Left ventricle myocardium inferior (tissue), 1 donor: ENCODE measurements at places on chromosomes 3 and 15. TPM values are rescaled to one million over a fixed set of nuclear protein-coding genes. Genes with fewer than 3 reads are reported as not detected.

DNA sequence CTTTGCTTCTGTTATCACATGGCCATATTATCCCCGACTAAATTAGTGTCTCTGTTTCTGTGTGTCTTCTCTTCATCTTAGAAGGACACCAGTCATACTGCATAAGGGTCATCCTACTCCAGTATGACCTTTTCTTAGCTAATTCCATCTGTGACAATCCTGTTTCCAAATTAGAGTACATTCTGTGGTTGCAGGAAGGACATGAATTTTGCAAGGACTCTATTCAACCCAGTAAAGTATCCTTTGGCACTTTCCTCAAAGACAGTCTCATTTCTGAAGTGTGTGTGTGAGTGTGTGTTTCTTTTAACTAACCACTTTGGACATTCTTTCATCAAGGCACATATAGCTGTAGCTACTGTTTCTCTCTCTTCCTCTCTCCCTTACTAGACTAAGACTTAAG lies 15.2 kb upstream of the MME start:
- H3K27me3 ChIP-seq = no peaks in the 10 kb centered on the region
- H3K36me3 ChIP-seq = no peaks in the 10 kb centered on the region
- H3K27ac ChIP-seq = no peak overlapping the region
- no peaks in the 10 kb centered on the region for H3K4me1 ChIP-seq
- DNase-seq = no peak

FGF12 gene
- 325 TPM for total RNA-seq

GRCh38 chr3:125165189-125165947 lies 47.2 kb downstream of the SLC12A8 start:
- no peak overlapping the region for H3K27ac ChIP-seq
- no peak overlapping the region for H3K4me3 ChIP-seq
- peaks cover 42% of the 10 kb centered on the region for H3K4me1 ChIP-seq
- H3K27me3 ChIP-seq = no peaks in the 10 kb centered on the region

PEX11A gene
- total RNA-seq = 11.4 TPM

GRCh38 chr3:32842531-32842931 lies 24.7 kb downstream of the TRIM71 start:
- peaks cover 18% of the 10 kb centered on the region for H3K27me3 ChIP-seq
- no peaks in the 10 kb centered on the region for H3K36me3 ChIP-seq
- no peak for DNase-seq
- H3K4me3 ChIP-seq = no peak overlapping the region

GRCh38 chr3:7999384-7999783 lies 502.2 kb upstream of the LMCD1 start:
- DNase-seq = no peak
- H3K4me1 ChIP-seq = peaks cover 9% of the 10 kb centered on the region
- no peak overlapping the region for H3K4me3 ChIP-seq
- no peaks in the 10 kb centered on the region for H3K27me3 ChIP-seq
- H3K36me3 ChIP-seq = no peaks in the 10 kb centered on the region

DNA sequence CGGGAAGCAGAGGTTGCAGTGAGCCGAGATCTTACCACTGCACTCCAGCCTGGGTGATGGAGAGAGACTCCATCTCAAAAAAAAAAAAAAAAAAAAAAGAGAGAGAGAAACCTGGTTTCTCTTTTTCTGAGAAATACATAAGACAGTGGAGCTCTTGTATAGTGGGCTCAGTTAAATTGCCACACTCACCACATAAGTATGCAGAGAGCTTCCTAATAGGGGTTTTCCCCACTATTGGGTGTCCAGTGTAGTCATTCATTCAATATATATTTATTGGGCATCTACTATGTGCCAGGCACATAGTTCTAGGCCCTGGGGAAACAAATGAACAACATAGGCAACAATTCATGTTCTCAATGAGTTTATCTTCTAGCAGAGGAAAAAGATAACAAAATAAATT lies 48.9 kb upstream of the FMN1 start:
- H3K4me1 ChIP-seq = no peaks in the 10 kb centered on the region
- H3K36me3 ChIP-seq = no peaks in the 10 kb centered on the region
- peaks cover 10% of the 10 kb centered on the region for H3K27me3 ChIP-seq
- no peak overlapping the region for H3K4me3 ChIP-seq

LIPC gene
- 1.5 TPM for total RNA-seq

GRCh38 chr3:47741925-47742324 lies 39.8 kb downstream of the SMARCC1 start:
- no peak overlapping the region for H3K4me3 ChIP-seq
- H3K4me1 ChIP-seq = peaks cover 26% of the 10 kb centered on the region
- H3K27me3 ChIP-seq = no peaks in the 10 kb centered on the region
- no peak for DNase-seq

DNA sequence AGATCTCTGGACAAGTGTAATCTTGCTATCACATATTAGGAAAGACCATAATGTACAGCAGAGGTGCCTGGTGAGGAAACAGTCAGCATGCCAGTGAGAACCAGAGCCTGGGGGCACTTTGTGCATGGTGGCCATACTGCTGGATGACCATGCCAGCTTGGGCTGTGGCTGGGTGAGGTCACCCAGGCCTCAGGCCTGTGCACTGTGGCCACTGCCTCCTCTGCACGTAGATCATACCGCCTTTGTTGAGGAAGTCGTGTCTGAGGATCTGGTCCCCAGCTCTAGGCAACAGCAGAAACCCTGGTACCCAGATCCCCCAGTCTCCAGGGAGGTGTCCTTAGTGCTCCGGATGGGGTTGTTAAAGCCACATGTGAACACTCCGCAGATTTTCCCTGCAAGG lies 38.9 kb downstream of the ZNF710 start:
- H3K27me3 ChIP-seq = no peaks in the 10 kb centered on the region
- no peak overlapping the region for H3K27ac ChIP-seq
- H3K4me3 ChIP-seq = no peak overlapping the region
- H3K4me1 ChIP-seq = peaks cover 41% of the 10 kb centered on the region
- no peak for DNase-seq

CTXND1 gene
- total RNA-seq = 2.1 TPM

DNA sequence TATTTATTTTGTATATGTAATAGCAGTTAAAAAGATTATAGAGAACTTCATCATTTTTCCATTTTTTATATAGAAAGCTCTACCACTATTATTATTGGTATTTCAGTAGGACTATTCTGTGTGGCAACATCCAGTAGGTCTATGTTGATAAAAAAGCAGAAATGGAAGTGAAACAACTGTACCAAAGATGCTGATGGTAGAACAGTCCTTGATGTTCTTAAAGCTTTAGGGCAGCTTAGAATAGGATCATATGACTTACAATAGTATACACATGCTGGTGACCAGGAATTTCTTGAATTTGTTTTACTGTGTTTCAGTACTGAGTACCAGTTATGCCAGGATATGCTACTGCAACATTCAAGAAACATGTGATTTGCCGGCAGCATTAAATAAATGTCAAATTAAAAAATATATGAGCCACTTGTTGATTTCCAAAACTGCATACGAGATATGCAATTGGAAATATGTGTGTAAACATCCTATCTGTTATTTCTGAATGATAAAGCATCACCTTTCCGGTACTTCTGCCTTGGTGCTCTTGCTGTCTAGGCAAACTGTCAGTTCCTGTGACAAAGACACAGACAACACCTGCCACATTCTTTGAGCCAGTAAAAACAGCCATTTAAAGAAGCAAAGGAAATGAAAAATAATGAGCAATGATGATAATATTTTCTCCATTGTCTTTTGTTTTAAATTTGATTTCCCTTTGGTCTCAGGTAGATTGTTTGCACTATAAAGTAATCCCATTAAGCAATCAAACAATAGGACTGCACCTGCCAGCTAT lies 649.2 kb downstream of the ZPLD1 start:
- H3K36me3 ChIP-seq = no peaks in the 10 kb centered on the region
- H3K4me1 ChIP-seq = no peaks in the 10 kb centered on the region
- no peak overlapping the region for H3K27ac ChIP-seq
- no peaks in the 10 kb centered on the region for H3K27me3 ChIP-seq

- DNase-seq = no peak
- H3K36me3 ChIP-seq = no peaks in the 10 kb centered on the region
- no peaks in the 10 kb centered on the region for H3K4me1 ChIP-seq
- H3K27ac ChIP-seq = no peak overlapping the region
- no peak overlapping the region for H3K4me3 ChIP-seq
Measured at GRCh38 chr3:63441262-63441661, 163.2 kb downstream of the SYNPR start.

DNA sequence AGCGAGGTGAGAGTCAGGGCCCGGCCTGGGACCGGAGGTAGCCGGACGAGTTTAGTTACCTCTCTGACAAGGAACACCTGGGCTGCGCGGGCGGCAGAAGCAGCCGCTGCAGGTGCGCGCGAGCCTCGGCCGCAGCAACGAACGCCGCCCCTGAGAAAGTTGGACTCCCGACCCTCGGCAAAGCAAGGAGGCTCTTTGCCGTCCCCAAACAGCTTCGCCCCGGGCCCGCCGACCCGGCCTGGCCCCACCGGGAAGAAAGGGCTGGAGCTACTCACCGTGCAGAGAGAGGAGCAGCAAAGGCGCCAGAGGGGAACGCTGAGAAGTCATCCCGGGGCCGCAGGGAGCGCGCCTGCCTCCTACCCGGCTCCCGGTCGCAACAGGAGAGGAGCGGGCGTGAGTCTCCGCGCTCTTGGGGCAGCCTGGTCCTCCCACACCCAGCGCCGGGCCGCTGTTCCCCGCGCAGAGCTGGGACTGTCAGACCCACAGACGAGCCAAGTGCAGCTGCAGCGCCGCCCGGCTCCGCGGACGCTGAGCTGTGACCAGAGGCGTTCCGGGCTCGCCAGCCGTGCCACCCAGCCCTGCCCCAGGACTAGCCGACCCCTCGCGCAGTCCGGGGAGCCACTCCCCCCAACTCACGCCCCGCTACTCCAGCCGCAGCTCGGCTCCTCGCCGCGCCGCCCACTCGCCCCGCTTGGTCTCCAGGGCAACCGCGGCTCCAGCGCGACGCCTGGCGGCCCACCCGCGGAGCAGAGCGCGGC lies at the start of gene IGSF11:
Gene IGSF11, minus strand, starts transcription at position 591 of the 758 bp plus-strand sequence. Its CDS starts 264 bp downstream, at position 327.
- peak; percentile 53 for DNase-seq
- H3K27me3 ChIP-seq = peaks cover 66% of the 10 kb centered on the region
- peaks cover 15% of the 10 kb centered on the region for H3K4me1 ChIP-seq

DNA sequence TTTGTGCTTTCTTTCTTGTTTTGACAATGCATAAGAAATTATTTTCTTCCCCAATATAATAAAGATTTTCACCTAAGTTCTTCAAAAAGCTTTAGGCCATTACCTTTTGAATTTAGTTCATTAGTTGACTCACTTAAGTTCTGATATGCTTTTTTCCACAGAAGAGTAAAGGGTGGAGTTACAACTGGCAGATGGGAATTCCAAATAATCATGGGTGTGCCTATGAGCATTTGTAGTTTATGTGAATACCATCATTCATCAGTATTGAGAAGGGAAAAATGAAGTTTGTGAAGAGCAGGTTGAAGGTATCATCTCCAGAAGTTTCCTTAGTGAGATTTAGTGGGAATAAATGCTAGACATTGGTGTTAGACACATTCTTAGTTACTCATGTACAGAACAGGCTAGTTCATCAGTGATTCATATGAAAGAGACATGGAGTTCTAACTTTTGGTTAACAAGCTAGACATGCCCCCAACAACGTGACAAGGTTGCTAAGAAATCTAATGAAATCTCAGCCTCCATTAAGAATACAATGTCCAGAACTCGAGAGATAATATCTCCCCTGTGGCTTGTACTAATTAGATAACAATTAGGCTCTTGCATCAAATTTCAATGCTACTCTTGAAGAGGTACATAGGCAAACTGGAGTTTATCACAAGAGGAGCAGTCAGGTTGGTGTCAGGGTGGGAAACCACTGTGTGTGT lies 16.9 kb upstream of the ALCAM start:
- peaks cover 42% of the 10 kb centered on the region for H3K27me3 ChIP-seq
- H3K4me3 ChIP-seq = no peak overlapping the region
- H3K4me1 ChIP-seq = no peaks in the 10 kb centered on the region
- H3K27ac ChIP-seq = no peak overlapping the region

- no peak overlapping the region for H3K4me3 ChIP-seq
- no peaks in the 10 kb centered on the region for H3K27me3 ChIP-seq
- H3K36me3 ChIP-seq = no peaks in the 10 kb centered on the region
- DNase-seq = no peak
- H3K4me1 ChIP-seq = no peaks in the 10 kb centered on the region
Measured at GRCh38 chr3:59411694-59412093, 361.9 kb upstream of the CFAP20DC start.

GRCh38 chr3:132694991-132695390 lies 27.2 kb downstream of the NPHP3 start:
- H3K4me1 ChIP-seq = no peaks in the 10 kb centered on the region
- H3K27me3 ChIP-seq = no peaks in the 10 kb centered on the region
- H3K4me3 ChIP-seq = no peak overlapping the region
- DNase-seq = no peak
- H3K27ac ChIP-seq = no peak overlapping the region

- H3K4me3 ChIP-seq = no peak overlapping the region
- H3K36me3 ChIP-seq = peaks cover 27% of the 10 kb centered on the region
- no peak for DNase-seq
- H3K27me3 ChIP-seq = no peaks in the 10 kb centered on the region
- H3K4me1 ChIP-seq = peaks cover 67% of the 10 kb centered on the region
- H3K27ac ChIP-seq = no peak overlapping the region
Measured at GRCh38 chr3:52839892-52840545, 5.2 kb upstream of the MUSTN1 start.

DNA sequence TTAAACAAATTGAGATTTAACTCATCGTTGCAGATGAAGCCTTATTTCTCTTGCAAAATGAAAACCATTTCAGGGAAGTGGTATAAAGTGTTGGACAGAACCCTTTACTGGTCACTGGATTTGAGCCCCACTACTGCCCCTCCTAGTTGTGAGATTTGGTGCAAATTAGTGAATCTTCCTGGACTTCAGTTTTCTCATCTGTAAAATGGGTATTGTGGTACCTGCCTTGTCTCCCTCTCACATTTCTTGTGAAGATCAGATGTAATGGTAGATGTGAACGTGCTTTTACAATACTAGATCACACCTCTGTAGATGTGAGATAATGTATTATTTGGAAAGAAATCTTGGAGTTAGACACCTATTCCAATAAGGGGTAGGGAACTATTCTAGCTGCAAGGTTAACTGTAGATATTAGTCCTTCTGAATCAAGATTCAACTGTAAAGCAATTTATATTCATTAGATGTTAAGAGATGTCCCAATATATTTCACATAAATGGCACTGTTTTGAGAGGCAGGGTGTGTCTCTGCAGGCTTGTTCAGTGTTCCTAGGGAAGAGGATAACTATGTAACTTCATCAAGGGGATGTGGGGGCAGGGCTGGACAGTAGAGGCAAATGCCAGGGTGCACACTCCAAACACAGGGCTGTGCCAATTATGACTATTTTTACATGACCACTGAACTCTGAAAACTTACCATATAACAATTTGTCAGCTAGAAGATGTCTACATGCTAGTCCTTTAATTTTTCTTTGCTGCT lies 112.4 kb upstream of the PFN2 start:
- no peaks in the 10 kb centered on the region for H3K27me3 ChIP-seq
- H3K4me1 ChIP-seq = peaks cover 45% of the 10 kb centered on the region
- H3K27ac ChIP-seq = no peak overlapping the region
- DNase-seq = no peak
- H3K36me3 ChIP-seq = no peaks in the 10 kb centered on the region
- peak overlapping the region; percentile 49 for H3K4me3 ChIP-seq

QARS1 gene
- total RNA-seq = 203 TPM

RHCG gene
- total RNA-seq = 0.22 TPM

DNA sequence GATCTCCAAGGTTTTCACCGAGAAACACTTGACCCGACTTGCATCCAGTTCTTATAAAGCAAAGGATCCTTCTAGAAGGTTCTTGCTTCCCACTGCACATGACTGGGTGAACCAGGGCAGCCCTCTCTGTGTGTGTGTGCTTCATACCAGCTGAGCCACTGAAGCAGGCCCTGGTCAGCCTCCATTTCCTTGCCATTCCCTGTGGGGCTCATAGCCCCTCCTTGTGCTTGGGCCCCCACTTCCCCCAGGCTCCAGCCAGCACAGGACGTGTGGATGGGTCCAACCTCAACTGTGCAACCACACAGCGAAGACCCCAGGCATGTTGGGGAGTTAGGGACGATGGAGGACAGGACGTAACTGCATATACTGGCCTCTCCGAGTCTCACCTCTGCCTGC lies 15.5 kb downstream of the KLF15 start:
- no peak overlapping the region for H3K27ac ChIP-seq
- H3K27me3 ChIP-seq = no peaks in the 10 kb centered on the region
- no peak for DNase-seq
